ENCODE measurements at places on chromosomes 3 and 15. TPM values are rescaled to one million over a fixed set of nuclear protein-coding genes. Genes with fewer than 3 reads are reported as not detected.

DNA sequence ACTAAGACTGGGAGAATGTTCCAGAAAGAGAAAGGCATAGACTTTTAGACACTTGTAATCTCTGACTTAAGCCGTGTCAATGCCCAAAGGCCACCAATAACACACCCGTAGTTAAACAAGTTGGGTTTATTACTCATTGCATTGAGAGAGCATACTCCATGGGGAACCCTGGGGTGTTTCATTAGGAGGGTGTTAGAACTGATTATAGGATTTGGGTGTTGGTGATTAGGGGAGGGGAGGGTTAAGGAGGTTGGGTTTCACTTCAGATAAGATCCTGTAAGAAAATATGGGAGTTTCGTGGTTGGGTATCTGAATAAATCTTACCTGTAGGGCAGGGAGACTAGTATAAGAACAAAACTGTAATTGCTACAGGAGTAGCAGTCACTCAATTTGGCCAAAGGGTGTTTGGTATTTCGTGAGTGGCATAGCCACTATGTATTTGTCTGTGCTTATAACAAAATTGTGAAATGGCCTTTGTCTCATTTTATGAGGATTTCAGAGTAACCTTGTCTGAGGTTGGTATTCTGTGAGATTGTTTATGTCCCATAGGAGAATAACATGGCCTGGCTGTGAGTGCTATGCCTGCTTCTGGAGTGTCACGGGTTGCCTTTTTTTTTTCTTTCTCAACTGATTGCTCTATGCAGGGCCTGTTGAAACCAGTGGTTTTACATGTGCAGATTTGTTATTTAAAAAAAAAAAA is 2.9 kb downstream of the HACD3 start:
- DNase-seq = no peak

DNA sequence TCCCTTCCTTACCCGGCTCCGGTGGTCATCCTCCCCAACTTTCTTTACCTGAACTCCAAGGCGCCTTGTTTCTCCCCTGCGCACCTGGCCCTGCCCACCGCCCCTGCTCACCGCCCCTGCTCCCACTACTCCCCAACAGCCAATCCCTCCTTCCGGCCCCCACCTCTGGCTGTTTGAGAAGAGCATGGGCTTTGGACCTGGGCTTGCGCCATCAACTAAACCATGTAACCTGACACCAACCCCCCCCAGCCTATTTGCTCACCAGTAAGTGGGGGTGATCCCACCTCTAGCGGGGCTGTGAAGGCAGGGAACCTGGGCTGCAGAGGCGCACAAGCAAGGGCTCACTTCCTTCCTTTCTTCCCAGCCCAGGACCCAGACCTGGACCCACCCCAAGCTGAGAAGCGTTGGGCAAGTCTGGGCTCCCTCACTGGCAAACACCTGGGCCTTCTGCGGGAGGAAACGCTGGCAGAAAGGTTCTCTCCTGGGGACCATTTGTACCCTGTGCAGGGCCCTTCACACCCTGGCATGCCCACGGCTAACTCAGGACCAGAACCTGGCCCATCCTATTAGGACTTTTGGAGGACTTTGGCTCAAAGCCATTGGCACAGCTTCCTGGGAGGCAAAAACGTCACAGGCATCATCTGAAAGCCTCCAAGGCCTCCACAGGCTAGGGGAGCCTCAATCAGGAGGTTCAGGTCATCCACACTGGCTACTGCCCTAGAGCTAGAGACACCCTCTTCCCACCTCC is at the start of gene PLXNB1:
Gene PLXNB1 (minus strand): TSS at position 127 of the 748 bp plus-strand sequence. CDS start 5,475 bp downstream, outside the sequence.
- no peak for DNase-seq

DNA sequence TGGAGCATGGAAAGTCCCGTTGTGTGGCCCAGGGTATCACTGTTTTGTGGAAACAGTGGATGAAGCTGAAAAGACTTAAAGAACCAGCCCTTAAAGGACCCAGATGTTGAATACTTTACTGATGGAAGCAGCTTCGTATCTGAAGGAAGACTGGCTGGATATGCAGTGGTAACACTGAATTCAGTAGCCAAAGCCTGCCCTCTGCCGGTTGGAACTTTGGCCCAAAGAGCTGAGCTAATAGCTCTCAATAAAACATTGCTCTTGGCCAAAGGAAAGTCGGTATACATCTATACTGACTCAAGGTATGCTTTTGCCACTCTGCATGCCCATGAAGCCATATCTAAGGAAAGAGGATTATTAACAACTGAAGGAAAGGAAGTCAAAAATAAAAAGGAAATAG is 885.4 kb downstream of the PDCD6IP start:
- DNase-seq = no peak

FAM174B gene
- 21.9 TPM for total RNA-seq

GRCh38 chr3:187186801-187187421 is 10.4 kb upstream of the RTP1 start:
- no peak for DNase-seq

Measured in chondrocyte (in vitro differentiated cells).